ENCODE measurements at places on chromosomes 1 and 21. TPM values are rescaled to one million over a fixed set of nuclear protein-coding genes. Genes with fewer than 3 reads are reported as not detected.

Gene DTL
- 37.7 TPM for total RNA-seq

Gene C8B
- not detected for total RNA-seq

Gene MYCBP
- 33.2 TPM for total RNA-seq

Gene SPRR3
- 26.7 TPM for total RNA-seq

Gene TSPEAR
- total RNA-seq, result not detected

Gene FCAMR
- total RNA-seq, result not detected

Gene TNNT2
- total RNA-seq, result 2.2 TPM

Gene KRTAP24-1
- not detected for total RNA-seq

Gene LCE2A
- total RNA-seq, result not detected

Gene PIK3CD
- 2.2 TPM for total RNA-seq

DNA sequence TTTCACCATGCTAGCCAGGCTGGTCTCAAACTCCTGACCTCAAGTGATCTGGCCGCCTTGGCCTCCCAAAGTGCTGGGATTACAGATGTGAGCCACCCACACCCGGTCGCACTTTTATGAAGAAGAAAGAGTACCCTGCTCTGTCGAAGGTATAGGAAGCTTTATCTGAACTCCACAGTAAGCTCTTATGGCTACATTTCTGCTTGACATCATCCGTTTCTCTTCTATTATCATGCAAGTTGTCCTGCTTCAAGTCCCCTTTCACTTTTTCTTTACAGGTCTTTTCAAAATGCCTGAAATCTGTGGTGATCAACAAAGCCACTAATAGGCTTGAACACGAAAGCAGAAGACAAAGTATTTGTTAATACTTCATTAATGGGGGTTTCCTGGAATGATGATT is 4.0 kb downstream of the RPE65 start:
- H3K36me3 ChIP-seq, result no peaks in the 10 kb centered on the region
- H3K4me1 ChIP-seq, result peaks cover 13% of the 10 kb centered on the region
- H3K27me3 ChIP-seq, result no peaks in the 10 kb centered on the region
- no peak overlapping the region for H3K4me3 ChIP-seq
- DNase-seq, result no peak
- H3K27ac ChIP-seq, result no peak overlapping the region

GRCh38 chr1:70146488-70146887 is 58.9 kb downstream of the LRRC40 start:
- no peaks in the 10 kb centered on the region for H3K36me3 ChIP-seq
- no peaks in the 10 kb centered on the region for H3K27me3 ChIP-seq
- no peaks in the 10 kb centered on the region for H3K4me1 ChIP-seq
- H3K27ac ChIP-seq, result no peak overlapping the region
- no peak overlapping the region for H3K4me3 ChIP-seq
- DNase-seq, result no peak

DNA sequence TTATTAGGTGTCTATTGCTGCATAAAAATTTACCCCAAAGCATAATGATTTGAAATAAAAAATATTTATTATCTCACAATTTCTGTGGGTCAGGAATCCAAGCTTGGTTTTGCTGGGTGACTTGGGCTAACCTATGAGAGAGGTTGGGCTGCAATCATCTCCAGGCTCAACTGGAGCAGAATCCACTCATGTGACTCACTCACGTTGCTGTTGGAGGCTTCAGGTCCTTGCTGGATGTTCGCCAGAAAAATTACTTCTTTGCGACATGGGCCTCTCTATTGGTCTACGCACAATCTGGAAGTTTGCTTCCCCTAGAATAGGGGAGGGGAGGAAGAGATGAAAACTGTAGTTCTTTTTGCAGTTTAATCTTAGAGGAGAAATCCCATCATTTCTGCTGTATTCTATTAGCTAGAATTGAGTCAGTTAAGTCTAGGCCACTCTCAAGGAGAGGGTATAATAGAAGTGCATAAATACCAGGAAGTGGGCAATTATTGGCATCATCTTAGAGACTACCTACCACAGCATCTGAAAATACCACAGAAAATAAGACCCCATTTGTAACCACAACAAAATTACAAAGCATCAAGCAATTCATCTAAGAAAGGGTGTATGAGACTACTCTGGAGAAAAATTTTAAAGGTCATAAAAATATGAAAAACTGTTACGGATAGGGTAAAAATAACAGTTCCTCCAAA is 5.7 kb upstream of the FASLG start:
- no peak overlapping the region for H3K4me3 ChIP-seq
- peaks cover 33% of the 10 kb centered on the region for H3K4me1 ChIP-seq
- no peaks in the 10 kb centered on the region for H3K27me3 ChIP-seq
- no peak overlapping the region for H3K27ac ChIP-seq
- H3K36me3 ChIP-seq, result no peaks in the 10 kb centered on the region

DNA sequence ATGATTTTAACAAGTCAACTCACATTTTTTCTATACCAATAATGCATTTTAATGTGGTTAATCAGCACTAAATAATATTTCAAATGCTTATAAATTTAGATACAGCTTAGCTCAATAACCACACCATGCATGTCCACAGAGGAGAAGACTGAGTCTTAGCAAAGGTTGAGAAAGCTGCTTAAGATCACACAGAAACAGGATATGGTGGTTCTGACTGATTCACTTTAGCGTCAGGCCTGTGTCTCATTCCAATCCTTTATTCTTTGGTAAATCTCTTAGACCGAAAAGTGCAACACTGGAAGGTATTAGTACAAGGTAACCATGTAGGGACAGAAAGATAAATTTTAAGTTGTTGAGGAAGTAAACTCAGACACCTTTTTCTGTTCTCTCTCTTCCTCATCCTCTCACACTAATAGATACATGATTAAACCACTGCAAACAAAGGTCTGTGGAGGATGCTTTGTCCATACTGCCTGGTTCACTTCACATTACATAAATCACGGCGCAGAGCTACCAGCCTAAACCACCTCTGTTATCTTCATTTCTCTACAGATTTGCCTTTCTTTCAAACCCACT is 139.0 kb downstream of the DPYD start:
- no peaks in the 10 kb centered on the region for H3K27me3 ChIP-seq
- H3K36me3 ChIP-seq, result no peaks in the 10 kb centered on the region
- H3K4me1 ChIP-seq, result no peaks in the 10 kb centered on the region
- peak overlapping the region; percentile 8 for H3K27ac ChIP-seq
- no peak for DNase-seq

DNA sequence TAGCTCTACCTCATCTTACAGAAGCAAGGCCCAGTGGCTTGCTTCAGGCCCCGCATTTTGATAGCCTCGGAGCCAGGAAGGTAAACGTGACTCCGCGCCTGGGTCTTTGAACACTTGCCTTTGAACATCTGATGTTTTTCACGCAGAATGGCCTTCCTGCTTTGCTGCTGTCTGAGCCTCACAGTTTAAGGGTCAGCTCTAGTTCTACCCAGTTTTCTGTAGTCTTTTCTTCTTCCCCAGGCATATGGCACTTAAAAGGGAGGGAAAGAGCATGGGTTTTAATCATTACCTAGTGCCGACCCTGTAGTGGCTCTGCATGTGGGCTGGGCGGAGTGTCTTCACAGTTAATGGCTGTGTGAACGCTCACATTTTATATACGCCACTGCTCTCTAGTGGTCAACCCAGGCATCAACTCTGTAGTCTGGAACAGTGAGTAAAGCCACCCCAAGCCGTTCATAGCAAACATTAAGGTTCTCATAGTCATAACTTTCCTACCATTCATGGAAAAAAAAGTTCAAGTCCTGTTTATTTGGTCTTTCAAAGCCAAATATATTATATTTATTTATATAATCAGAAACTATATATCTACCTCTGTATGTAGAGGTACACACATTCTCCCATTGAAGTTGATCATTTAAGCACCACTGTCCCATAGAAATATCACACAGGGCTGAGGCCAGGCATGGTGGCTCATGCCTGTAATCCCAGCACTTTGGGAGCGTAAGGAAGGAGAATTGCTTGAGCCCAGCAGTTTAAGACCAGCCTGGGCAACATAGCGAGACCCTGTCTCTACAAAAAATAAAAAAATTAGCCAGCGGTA is 78.1 kb downstream of the IER5 start:
- no peak overlapping the region for H3K27ac ChIP-seq
- H3K4me3 ChIP-seq, result no peak overlapping the region
- DNase-seq, result peak; percentile 83
- no peaks in the 10 kb centered on the region for H3K36me3 ChIP-seq
- H3K27me3 ChIP-seq, result peaks cover 34% of the 10 kb centered on the region
- H3K4me1 ChIP-seq, result no peaks in the 10 kb centered on the region

DNA sequence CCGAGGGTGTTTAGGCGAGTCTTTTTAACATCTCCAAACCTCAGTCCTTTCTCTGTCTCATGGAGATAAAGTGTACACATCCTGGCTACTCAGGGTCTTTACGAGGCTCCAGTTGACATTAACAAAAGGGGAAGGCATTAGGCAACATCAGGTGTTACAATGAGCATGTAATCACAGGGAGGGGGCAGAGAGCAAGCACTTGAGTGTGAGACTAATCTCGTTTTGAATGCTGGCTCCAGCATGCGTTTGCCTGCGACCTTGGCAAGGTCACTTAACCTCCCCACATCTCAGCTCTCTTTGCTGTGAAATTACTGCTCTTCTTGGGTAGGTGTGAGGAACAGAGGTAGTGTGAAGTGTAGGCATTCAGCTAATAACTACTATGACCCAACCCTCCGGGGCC is 3.1 kb downstream of the TNNT2 start:
- H3K4me3 ChIP-seq, result no peak overlapping the region
- peaks cover 10% of the 10 kb centered on the region for H3K36me3 ChIP-seq
- H3K4me1 ChIP-seq, result no peaks in the 10 kb centered on the region
- peaks cover 100% of the 10 kb centered on the region for H3K27me3 ChIP-seq

- peak; percentile 49 for DNase-seq
- peaks cover 27% of the 10 kb centered on the region for H3K4me1 ChIP-seq
- peak overlapping the region; percentile 54 for H3K4me3 ChIP-seq
- no peaks in the 10 kb centered on the region for H3K27me3 ChIP-seq
- H3K27ac ChIP-seq, result peak overlapping the region; percentile 90
Measured at GRCh38 chr1:93964777-93965200, 55.6 kb upstream of the GCLM start.

- H3K27ac ChIP-seq, result no peak overlapping the region
- no peak overlapping the region for H3K4me3 ChIP-seq
- peaks cover 20% of the 10 kb centered on the region for H3K36me3 ChIP-seq
- H3K4me1 ChIP-seq, result peaks cover 36% of the 10 kb centered on the region
- DNase-seq, result no peak
Measured at GRCh38 chr1:40377512-40377911, 4.0 kb downstream of the SMAP2 start.

GRCh38 chr21:22421416-22422180 is 1423.4 kb downstream of the NCAM2 start:
- no peaks in the 10 kb centered on the region for H3K27me3 ChIP-seq
- no peaks in the 10 kb centered on the region for H3K4me1 ChIP-seq
- no peak overlapping the region for H3K27ac ChIP-seq
- H3K4me3 ChIP-seq, result no peak overlapping the region

DNA sequence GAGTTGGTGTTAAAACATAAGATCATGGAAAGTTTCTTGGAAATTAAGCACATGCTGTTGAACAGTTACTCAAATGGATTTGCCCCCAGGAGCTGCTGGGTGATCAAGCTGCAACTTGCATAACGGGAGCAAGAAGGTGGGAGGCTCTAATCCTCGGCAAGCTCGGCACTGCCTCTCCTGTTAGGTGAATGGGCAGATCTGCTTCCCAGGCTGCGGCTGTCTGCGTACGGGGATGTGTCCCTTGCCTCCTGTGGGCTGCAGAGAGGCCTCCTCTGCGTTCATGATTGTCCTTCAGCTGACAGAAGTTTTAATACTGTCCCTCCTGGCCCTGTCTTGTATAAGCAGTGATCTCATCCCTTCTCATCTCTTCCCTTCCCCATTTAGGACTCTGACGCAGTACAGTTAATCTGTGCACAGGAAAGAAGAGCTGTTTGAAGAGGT is 36.7 kb downstream of the ATP1A1 start:
- peaks cover 41% of the 10 kb centered on the region for H3K36me3 ChIP-seq
- H3K27ac ChIP-seq, result no peak overlapping the region
- no peak for DNase-seq
- no peak overlapping the region for H3K4me3 ChIP-seq
- no peaks in the 10 kb centered on the region for H3K27me3 ChIP-seq
- H3K4me1 ChIP-seq, result peaks cover 10% of the 10 kb centered on the region

DNA sequence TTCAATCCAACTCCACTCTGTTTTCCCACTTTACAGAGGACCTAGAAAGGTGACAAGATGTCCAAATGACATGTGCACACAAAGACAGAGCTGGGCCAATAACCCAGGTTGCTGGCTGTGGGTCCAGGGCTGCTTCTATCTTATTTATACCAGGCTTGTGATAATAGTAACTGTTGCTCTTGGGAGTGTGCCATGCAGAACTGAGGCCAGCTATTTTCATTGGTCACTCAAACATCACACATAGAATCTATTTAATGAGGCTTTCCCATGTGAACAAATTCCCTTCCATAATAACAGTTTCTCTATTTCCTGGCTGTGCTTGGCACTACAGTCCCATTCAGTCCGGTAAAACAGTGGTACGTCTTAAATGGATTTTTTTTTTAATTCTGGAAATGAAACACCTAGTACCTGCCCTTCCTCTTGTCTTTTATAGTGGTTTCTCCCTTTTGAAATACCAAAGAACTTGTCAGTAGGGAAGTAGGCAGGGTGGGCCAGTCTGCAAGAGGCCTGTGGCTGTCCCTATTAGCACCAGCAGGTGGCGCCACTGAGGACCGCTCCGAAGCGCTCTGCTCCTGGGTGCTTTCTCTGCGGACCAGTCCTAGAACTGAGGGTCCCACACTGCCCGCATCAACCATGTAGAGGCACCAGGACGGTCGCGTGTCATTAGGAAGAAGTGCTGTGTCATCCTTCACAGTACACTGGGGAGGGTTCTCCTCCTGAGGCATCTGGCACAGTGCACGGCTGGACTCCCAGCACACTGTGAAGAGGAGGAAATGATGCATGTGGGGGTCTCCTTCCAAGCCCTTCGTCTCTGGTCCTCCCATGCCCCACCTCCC is 52.1 kb downstream of the GPR161 start:
- H3K27ac ChIP-seq, result no peak overlapping the region
- H3K36me3 ChIP-seq, result no peaks in the 10 kb centered on the region
- peak; percentile 55 for DNase-seq
- H3K4me1 ChIP-seq, result no peaks in the 10 kb centered on the region
